NCI-H1092 (cell line): ENCODE measurements at places on chromosomes 16 and 17.

DNA sequence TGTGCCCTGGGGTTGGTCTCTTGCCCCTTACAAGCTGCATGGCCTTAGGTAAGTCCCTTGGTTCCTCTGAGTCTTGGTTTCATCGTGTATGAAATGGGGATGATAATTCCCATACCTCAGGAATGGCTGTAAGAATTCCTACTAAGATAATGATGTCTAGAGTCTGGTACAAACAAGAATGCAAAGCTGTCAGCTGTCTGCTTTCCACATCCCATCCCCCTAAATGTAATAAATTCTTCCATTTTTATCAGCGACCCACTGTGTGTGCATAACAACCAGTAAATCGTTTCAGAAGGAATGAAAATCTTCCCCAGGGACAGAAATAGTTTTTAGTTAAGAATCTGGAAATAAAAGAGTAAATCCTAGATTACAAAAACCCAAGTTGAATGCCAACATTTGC is 95.4 kb downstream of the CPPED1 start:
- no peak for DNase-seq

- no peak for DNase-seq
These were observed 17.3 kb upstream of the TBKBP1 start for GRCh38 chr17:47676510-47677165.

GRCh38 chr17:45266372-45266926 is 4.6 kb upstream of the SPATA32 start:
- DNase-seq, result no peak

DNA sequence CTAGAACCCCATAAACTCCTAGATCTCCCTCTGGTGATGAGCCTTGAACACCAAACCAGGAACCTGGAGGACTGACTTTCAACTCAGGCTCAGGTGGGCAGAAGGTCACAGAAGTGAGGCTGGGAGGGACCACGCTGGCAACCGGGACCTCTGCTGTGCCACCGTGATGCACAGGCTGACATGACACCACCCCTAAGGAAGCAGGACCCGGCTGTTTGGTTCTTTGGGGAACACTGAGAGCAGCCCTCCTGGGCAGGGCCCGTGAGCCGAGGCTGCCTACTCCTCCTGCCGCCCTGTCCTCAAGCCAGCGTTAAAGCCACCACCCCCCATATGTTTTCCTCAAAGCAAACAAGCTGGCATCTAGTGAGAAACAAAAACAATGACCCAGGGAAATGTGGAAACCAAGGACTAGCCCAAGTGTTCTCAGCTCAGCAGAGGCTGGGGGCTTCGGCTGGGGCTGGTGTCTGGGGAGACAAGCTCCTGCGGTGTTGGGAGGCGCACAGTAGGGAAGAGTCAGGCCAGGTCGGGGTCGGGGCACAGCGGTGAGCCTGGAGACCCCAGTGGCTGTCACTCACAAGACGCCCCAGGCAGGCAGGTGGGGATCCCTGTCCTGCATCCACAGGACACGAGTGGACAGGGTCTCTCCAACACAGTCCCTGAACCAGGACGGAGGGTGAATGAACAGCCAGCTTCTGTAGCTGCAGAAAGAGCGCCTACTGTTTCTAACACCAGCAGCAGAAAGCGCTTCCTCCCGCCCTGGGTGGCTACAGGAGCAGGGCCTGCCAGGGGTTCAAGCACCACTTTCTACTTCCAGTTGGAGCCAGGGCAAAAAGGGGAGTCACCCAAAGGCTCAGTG is 1.7 kb downstream of the SMIM5 start:
- no peak for DNase-seq

GRCh38 chr16:11023262-11024039 is 79.1 kb downstream of the CLEC16A start:
- no peak for DNase-seq

DNA sequence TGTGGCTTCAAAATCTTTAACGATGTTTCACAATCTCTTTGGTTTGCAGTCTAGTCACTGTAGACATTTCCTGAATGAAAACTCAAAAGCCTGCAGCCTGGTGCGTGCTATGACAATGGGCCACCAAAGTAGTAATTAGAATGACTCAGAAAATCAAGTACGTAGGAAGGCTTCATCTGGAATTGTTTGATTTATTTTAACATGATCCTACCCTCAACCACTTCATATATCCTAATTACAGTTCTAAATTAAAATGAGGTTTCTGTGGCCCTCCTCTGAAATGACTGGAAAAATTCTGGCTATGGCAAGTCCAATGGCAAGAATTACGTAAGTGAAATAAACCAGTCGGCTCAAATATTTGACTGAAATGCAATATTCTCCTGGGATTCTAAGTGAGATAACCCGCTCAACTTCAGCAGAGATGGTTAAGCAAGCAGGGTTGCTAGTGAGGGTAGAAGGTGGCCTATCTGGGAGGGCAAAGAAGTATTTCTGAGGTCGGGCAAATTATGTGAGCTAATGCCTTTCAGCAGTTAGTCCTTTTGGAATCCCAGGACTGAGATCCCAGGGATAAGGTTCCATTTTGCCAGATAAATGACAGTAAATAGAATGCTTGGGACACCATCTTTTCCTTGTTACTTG is 145.6 kb upstream of the MYOCD start:
- no peak for DNase-seq

GRCh38 chr17:43634591-43635125 is 27.1 kb downstream of the MEOX1 start:
- no peak for DNase-seq
